ENCODE measurements at places on chromosomes 6 and 20.

DNA sequence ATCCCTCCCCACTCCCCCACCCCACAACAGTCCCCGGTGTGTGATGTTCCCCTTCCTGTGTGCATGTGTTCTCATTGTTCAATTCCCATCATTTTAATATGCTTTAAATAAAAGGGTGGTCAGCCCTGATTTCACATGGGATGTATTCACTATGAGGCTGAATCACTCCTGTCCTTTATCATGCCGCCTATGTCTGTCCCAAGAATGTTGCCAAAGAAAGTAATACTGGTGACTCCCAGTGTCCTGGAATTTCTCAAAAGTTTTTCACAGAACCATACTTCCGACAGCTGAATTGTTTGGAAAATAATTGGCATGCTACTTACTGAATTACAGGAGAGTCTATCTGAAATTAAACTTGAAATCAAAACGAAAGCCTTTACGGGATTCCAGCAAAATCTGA is 217.7 kb downstream of the HAO1 start:
- DNase-seq: no peak

DNA sequence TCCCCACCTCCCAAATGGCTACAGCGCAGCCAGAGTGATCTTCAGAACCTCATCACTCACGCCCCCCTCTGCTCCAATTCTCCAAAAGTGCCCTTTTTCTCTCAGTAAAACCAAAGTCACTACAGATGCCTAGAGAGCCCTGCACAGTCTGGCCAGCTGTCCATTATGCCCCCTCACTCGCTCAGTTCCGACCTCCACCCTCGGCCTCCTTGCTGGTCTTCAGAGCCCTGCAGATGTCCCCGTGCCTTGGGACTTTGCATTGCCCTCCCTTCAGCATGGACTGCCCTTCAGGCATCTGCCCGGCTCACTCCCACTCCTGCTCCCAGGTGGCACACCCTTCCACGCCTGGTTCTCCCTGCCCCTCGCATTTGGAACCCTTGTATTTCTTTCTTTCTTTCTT is 1.1 kb upstream of the RAET1E start:
- DNase-seq: no peak

- DNase-seq: no peak
These were observed 8.4 kb upstream of the DHX35 start for GRCh38 chr20:38953630-38954340.

DNA sequence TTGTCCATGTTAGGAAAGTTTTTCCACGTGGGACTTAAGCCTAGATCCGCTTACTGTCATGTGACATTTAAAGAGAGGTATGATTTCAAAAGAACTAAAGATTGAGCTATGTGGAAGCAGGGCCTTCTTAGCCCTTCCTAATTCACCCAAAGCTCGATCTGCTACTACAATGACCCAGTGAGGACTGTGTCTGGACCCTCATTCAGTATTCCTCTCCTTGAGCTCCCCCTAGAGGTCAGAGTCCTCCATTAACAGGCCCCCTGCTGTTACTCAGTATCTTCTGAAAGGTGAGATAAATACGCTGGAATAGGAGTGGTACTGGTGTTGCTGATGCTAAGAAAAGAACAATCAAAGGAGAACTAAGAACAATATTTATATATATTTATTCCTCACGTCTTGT is 414.0 kb downstream of the GJA1 start:
- peak; percentile 32 for DNase-seq

DNA sequence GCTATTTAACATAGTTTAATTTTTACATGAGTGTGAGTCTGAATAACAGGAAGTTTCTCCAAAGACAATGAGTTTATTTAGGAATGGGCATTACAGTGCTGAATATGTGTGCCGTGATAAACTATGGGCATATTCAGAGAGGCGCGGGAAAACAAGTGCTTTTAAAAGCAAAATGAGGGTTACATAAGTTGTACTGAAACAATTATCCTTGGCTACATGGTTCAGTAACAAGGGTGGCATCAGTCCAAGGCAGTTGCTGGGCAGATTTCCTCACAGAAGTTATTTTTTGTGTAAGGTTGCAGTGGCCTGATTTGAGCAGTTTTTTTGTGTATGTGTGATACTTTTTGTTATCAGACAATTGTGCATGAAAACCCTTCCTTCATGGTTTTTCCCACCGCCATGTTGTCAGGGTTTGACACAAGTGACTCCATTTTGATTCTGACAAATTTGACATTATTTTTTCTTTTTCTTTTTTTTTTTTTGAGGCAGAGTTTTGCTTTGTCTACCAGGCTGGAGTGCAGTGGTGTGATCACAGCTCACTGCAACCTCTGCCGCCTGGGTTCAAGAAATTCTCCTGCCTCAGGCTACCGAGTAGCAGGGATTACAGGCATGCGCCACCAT is 22.3 kb upstream of the PXDC1 start:
- DNase-seq: no peak

- DNase-seq: peak; percentile 38
These were observed 637 bp upstream of the HIVEP2 start for GRCh38 chr6:142945446-142946180.

DNA sequence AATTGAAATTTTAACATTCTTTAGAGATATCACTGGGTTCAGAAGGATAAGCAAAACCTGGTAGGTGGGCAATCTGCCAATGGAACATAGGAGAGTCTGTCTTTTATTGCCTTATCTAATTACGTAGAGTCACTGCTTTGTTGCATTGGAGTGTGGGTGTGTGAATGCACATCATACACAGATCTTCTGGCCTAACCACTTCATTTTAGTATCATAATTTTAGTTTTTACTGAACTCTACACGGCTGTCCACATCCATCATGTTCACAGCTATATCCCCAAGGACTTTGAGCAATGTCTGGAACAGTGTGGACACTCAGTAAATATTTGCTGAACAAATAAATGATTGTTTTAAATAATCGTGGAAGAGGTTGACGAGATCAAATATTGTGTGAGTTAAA is 104.6 kb upstream of the AKIRIN2 start:
- no peak for DNase-seq

DNA sequence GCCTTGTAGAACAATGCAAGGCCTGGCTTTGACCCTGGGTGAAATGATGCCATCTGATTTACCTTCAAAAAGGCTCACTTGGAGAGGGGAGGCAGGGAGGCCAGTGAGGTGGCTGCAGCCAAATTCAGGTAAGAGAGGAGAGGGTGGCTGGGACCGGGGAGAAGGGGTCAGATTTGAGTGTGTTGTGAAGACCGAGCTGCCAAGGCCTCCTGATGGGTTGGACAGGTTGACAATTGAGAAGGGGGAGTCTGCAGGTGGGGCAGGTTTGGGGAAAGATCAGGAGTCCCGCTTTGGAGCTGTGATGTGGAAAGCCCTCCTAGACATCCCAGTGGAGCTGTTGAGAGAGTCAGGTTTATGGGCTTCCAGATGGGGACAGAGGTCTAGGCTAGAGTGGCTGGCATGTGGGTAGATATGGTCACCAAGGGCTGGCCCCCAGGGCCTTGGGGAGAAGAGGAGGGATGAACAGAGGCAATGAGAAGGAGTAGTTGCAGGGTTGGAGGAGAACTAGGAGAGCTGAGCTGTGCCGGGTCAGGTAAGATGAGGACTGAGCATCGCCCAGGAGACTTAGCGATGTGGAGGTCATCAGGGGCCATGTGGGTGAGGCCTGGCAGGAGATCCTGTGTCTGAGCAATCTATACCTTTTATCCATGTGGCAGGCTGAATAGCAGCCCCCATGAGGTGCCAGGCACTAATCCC is 70.5 kb upstream of the TOX2 start:
- no peak for DNase-seq

DNA sequence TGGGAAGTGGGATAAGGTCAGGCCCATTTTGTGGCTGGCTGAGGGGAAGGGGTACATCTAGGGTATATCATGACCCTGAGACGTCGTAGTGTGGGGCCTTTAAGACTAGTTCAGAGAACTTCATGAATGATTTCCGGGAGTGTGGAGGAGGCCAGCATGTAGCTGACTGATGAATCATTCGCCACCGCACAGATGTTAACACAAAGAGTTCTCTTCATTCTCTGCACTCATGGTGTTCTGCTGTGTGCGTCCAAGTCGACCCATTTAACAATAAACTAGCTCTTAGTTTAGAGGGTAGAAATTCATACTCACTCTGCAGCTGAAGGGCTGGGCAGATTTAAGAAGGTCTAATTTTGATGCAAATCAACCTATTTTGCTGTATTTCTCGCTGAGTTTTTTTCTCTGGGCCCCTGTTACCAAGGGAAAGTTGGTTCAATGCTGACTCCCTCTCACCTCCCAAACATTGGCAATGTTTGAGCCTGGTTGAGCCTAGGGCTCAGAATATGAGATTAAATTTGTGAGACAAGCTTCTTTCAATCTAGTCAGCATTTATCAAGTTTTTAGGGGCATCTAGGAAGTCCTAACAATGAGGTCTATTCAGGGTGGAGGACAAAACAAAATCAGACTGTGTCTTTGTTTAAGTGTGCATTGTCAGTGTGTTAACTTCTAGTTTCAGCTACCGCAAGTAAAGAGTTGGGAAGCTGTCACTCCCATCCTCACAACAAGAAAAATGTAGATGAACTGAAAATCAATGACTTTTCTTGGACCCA is 106.8 kb upstream of the CBLN4 start:
- no peak for DNase-seq

DNA sequence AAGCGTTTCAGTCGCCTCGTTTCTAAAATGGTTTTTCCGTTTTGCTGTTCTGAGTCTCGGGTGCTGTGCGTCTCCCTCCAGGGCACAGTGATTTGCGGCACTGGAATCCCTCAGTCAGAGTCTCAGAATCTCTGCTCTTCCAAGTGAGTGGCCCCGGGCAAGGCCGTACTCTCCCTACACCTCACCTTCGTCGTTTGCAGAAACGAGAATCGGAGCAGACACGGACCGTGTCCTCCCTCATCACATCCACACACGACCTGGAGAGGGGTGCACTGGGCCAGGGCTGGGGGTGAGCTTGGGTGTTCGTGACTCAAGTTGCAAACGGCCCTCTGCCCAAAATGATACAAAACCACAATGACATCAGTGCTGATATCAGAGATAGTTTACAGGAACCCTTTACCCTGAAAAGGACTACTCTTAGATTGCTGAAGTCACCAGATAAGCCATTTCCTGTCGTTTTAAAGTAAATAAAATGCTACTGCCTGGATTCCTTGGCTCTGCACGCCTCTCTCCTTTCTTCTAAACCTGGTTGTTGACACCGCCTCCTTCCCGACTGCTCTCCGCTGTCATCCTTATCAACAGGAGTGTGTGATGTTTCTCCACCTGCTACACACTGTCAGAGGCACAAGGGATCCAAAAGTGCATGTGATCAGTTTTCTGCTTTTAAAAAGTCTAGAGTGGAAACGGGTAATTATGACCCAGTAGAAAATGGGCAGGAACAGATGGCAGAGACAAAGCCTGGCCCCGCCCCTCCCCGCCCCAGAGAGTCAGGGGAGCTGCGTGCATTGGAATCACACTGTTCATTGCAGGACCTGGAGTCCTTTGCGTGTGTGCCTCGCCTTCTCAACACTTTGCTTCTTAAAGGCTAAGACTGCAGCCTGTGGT is 38.4 kb downstream of the KIF25 start:
- DNase-seq: no peak

Measured in activated CD4-positive, alpha-beta T cell treated with anti-CD3 and anti-CD28 coated beads, Interleukin-2, Interleukin-4, amounts not matched to agents 100 ng/mL and 50 ng/mL, durations not matched to agents 16 hours and 8 hours (primary cell).